ENCODE measurements at places on chromosomes 16 and 17.

GRCh38 chr16:17370223-17370707 is 100.5 kb downstream of the XYLT1 start:
- H3K4me3 ChIP-seq, result no peak overlapping the region
- no peaks in the 10 kb centered on the region for H3K36me3 ChIP-seq
- no peaks in the 10 kb centered on the region for H3K27me3 ChIP-seq
- no peak overlapping the region for H3K27ac ChIP-seq
- DNase-seq, result no peak

GRCh38 chr16:30447512-30448226 is 2.0 kb upstream of the SEPHS2 start:
- no peak overlapping the region for H3K27ac ChIP-seq
- DNase-seq, result no peak
- no peaks in the 10 kb centered on the region for H3K27me3 ChIP-seq
- peaks cover 20% of the 10 kb centered on the region for H3K36me3 ChIP-seq
- no peak overlapping the region for H3K4me3 ChIP-seq

- no peak overlapping the region for H3K4me3 ChIP-seq
- H3K27me3 ChIP-seq, result no peaks in the 10 kb centered on the region
- no peak overlapping the region for H3K27ac ChIP-seq
- no peaks in the 10 kb centered on the region for H3K4me1 ChIP-seq
- no peaks in the 10 kb centered on the region for H3K36me3 ChIP-seq
Observed at GRCh38 chr16:10009684-10010083, 172.5 kb downstream of the GRIN2A start.

DNA sequence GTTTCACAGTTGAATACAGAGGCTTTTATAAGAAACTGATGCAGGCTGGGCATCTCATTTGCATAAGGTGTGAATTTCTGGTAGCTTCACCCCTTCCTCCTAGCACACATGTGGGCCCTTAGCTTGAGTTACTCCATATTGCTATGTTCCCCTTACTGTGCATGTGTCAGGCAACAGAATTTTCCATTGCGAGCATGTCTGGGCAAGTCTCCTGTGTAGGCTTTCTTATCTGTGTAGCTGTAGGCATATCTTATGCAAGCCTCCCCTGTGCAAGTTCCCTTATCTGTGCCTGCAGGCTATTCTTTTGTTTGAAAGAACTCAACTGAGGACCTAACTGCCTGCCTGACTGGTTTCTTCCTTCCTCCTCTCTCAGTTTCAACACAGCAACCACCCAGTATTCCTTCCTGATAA is 597.4 kb upstream of the CDH5 start:
- peak; percentile 5 for DNase-seq
- no peaks in the 10 kb centered on the region for H3K4me1 ChIP-seq
- no peaks in the 10 kb centered on the region for H3K27me3 ChIP-seq
- no peaks in the 10 kb centered on the region for H3K36me3 ChIP-seq
- H3K27ac ChIP-seq, result no peak overlapping the region
- H3K4me3 ChIP-seq, result no peak overlapping the region

GRCh38 chr16:87562201-87562600 is 40.1 kb upstream of the JPH3 start:
- H3K4me3 ChIP-seq, result no peak overlapping the region
- DNase-seq, result no peak
- no peak overlapping the region for H3K27ac ChIP-seq
- no peaks in the 10 kb centered on the region for H3K36me3 ChIP-seq
- peaks cover 10% of the 10 kb centered on the region for H3K27me3 ChIP-seq
- H3K4me1 ChIP-seq, result peaks cover 3% of the 10 kb centered on the region

- H3K4me3 ChIP-seq, result no peak overlapping the region
- no peaks in the 10 kb centered on the region for H3K27me3 ChIP-seq
- no peak overlapping the region for H3K27ac ChIP-seq
- peaks cover 5% of the 10 kb centered on the region for H3K4me1 ChIP-seq
- H3K36me3 ChIP-seq, result peaks cover 63% of the 10 kb centered on the region
Observed at GRCh38 chr17:75176625-75177024, 6.1 kb downstream of the SUMO2 start.

DNA sequence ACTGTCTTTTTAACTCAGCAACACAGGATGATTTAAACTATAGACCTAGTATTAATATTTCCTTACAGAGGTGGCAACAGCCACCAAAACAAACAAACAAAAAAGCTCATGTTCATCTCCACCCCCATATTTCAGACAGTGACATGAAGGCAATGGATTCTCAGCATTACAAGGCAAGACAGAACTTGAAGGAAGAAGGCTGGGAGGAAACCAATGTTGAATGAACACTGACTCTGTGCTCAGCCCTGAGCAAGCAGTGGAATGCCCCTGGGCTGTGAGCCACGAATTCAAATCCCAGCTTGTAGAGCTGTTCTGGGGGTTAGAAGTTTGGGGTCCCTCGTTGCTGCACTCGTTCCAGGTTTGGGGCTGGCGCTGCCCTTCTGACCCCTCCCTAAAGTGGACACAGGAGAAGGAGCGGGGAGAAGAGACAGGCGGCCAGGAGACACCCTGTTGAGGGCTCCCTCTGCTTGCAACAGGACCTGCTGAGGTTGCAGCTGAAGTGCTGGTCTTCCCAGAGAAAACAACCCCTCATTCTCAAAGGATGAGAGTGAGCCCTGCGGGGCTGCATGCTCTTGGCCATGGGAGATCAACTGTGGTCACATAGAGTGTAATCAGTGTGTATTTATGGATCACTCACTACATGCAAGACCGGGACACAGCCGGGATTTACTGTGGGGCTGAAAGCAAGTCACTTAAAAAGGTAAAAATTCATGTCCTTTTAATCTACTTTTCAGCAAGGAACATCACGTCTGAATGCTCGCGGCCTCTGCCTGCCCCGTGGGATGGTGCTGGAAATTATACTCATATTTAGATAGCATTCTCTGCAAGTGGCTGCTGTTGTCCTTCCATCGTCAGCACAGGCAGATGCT is 34.3 kb downstream of the MYH3 start:
- peaks cover 2% of the 10 kb centered on the region for H3K4me1 ChIP-seq
- H3K36me3 ChIP-seq, result no peaks in the 10 kb centered on the region
- H3K27me3 ChIP-seq, result no peaks in the 10 kb centered on the region
- H3K27ac ChIP-seq, result no peak overlapping the region

- H3K36me3 ChIP-seq, result peaks cover 84% of the 10 kb centered on the region
- H3K4me1 ChIP-seq, result peaks cover 8% of the 10 kb centered on the region
- H3K27me3 ChIP-seq, result no peaks in the 10 kb centered on the region
Observed at GRCh38 chr16:67235816-67236562, 9.1 kb downstream of the TMEM208 start.

- no peak overlapping the region for H3K4me3 ChIP-seq
- no peaks in the 10 kb centered on the region for H3K4me1 ChIP-seq
- H3K36me3 ChIP-seq, result no peaks in the 10 kb centered on the region
- no peaks in the 10 kb centered on the region for H3K27me3 ChIP-seq
Observed at GRCh38 chr17:17315142-17315821, 12.1 kb downstream of the NT5M start.

GRCh38 chr16:55078699-55079410 is 148.2 kb downstream of the IRX5 start:
- peaks cover 5% of the 10 kb centered on the region for H3K27me3 ChIP-seq
- no peak for DNase-seq
- no peak overlapping the region for H3K27ac ChIP-seq

DNA sequence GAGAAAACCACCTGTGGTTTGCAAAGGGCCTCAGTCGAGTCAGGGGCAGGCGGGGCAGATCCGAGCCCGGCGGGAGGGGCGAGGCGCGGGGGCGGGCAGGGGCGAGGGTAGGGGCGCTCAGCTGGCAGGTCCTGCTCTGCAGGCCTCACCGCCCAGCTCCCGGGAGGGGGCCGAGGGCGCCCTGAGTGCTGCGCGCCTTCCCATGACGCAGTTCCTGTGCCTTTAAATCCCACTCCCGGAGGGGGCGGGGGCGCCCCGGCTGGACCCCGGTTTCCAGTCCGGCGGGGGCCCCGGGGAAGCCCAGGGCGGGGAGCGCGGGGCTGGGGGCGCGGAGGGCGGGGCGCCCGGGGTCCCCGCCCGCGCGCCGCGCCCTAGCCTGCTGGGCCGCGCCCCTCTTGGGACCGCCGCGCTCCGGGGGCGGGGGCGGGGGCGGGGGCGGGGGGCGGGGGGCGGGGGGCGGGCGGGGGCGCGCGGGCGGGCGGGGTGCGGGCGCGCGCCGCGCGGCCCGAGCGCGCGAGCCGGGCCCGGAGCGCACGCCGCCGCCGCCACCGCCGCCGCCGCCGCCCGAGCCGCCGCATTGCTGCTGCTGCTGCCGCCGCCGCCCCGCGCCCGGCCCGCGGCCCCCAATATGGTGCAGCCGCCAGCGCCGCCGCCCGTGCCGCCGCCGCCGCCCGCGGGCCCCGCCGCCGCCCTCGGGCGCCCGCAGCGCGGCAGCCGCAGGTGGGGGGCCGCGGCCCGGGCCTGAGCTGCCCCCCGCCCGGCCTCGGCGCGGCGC is at the start of gene JPH3:
TSS of gene JPH3 (plus strand) at position 508 of the 775 bp plus-strand sequence. CDS start 639 bp downstream, outside the sequence.
- peaks cover 15% of the 10 kb centered on the region for H3K4me1 ChIP-seq
- H3K27me3 ChIP-seq, result peaks cover 84% of the 10 kb centered on the region
- H3K4me3 ChIP-seq, result no peak within 1 kb of the TSS
- no peaks in the 10 kb centered on the region for H3K36me3 ChIP-seq
- no peak within 1 kb of the TSS for H3K27ac ChIP-seq
- no peak for DNase-seq

- peaks cover 8% of the 10 kb centered on the region for H3K4me1 ChIP-seq
Observed at GRCh38 chr16:85759136-85759535, 8.2 kb upstream of the C16orf74 start.

DNA sequence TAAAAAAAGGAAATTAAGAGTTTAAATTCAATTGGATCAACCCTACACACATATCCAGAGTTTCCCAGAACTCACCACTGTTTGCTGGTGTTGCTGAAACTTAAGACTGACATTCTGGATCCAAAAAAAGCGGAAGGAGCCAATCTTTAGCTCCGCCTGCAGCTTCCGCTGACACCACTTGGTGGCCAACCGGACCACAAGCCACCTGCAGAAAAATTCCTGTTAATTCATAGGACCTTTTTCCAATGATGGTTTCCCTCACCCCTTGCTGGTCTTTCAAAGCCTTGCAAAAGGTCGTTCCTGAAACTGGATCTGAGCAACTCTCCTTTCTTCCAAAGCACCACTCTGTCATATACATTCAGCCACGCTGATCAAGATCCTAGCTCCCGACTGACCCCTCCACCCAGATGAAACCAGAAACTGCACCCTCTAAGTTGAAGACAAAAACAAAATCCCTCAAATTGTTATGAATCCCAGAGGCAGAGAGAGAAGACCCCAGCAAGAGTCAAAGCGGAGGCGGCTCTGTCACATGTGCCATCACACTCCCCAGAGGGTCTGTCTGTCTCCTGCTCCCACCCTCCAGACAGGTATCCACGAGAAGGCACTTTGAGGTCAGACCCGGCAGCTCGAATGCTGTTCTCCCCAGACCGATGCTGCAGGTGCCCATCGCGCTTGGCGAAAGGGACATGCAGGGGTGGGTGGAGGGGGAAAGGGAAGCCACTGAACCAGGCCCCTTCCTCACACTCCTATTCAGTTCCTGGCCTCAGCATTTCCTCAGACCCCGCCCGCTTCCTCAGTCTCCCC is 773 bp downstream of the BLTP2 start:
- H3K36me3 ChIP-seq, result peaks cover 36% of the 10 kb centered on the region
- H3K4me1 ChIP-seq, result peaks cover 4% of the 10 kb centered on the region
- DNase-seq, result peak; percentile 77
- H3K27me3 ChIP-seq, result no peaks in the 10 kb centered on the region

- H3K27me3 ChIP-seq, result no peaks in the 10 kb centered on the region
- DNase-seq, result no peak
- no peak overlapping the region for H3K27ac ChIP-seq
- H3K36me3 ChIP-seq, result no peaks in the 10 kb centered on the region
Observed at GRCh38 chr17:16818821-16819683, 129.0 kb downstream of the CCDC144A start.

GRCh38 chr17:80877729-80878303 is 113.8 kb upstream of the CHMP6 start:
- H3K4me3 ChIP-seq, result no peak overlapping the region
- H3K27ac ChIP-seq, result no peak overlapping the region
- H3K4me1 ChIP-seq, result peaks cover 6% of the 10 kb centered on the region
- no peaks in the 10 kb centered on the region for H3K27me3 ChIP-seq
- H3K36me3 ChIP-seq, result peaks cover 55% of the 10 kb centered on the region

- peaks cover 45% of the 10 kb centered on the region for H3K36me3 ChIP-seq
Observed at GRCh38 chr17:82007495-82008257, 15.0 kb downstream of the CENPX start.

DNA sequence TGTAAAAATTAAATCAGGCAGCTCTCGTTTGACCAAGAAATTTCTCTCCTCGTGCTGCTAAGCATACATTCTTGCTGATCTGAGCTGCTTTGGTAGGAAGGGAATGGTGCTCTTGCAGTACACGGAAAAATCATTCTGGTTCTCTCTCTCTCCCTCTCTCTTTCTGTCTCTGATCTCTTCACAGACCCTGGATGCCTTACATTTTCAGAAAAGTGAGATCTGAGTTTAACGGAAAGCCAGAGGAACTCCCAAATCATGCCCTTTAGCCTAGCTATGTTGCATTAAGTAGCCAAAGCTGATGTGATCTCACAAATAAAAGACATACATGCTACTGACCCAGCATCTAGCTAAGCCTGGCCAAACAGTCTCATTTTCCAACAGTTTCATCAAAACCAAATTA is 4.0 kb downstream of the CA10 start:
- no peak overlapping the region for H3K27ac ChIP-seq
- no peak for DNase-seq
- peaks cover 12% of the 10 kb centered on the region for H3K4me1 ChIP-seq
- no peaks in the 10 kb centered on the region for H3K36me3 ChIP-seq
- H3K4me3 ChIP-seq, result no peak overlapping the region

DNA sequence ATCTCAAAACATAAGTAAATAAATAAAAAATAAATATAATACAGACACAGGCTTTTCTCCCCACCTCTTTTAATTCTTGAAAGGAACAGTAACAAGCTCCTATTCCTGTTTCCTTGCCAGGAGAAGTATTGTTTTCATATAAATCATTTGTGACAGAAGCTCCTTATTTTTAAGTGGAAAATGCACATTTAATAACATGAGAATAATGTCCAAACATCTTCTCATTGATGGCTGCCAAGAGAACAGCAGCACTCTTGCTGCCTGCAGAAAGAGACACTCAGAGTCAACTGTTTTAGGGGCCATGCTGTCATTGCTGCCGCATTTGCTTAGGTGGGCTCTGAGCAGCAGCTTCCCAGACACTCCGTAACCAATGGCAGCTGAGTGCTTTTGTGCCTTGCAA is 580.1 kb downstream of the WWOX start:
- DNase-seq, result no peak
- no peaks in the 10 kb centered on the region for H3K27me3 ChIP-seq
- H3K4me1 ChIP-seq, result peaks cover 8% of the 10 kb centered on the region
- H3K4me3 ChIP-seq, result no peak overlapping the region
- H3K27ac ChIP-seq, result no peak overlapping the region

DNA sequence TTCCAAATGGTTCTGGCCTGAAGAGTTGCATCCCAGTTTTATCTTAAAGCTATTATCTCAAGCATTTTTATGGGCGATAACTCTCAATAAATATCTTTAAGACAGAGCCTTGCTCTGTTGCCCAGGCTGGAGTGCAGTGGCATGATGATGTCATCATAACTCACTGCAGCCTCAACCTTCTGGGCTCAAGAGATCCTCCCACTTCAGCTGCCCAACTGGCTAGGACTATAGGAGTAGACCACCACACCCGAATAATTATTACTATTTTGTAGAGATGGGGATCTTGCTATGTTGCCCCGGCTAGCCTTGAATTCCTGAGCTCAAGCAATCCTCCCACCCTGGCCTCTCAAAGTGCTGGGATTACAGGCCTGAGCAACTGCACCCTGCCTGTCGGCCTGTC is 26.1 kb upstream of the CYTH1 start:
- H3K27me3 ChIP-seq, result no peaks in the 10 kb centered on the region
- peaks cover 72% of the 10 kb centered on the region for H3K36me3 ChIP-seq
- no peaks in the 10 kb centered on the region for H3K4me1 ChIP-seq
- no peak for DNase-seq
